Fibroblast of skin of right quadriceps (primary cell): ENCODE measurements at places on chromosomes 11 and 22.
A peak's percentile ranks its signal among the peaks of the same experiment; 100 is the strongest.

DNA sequence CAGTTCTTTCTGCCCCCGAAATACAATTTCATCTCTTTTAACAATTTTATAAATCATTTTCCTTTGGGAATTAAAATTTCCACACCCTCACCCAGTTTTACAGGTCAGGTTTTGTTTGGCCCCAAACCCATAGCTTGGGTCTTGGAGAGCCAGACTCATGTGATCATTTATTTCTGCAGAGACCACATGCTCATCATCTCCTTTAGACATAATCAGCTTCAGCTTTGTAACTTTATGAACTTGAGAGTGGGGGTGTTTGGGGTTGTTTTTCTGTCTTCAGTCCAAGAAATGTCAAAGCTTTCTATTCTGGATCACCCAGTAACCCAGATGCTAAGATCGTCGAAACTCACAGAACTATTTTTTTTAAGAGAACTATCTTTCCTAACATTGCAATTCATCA lies 70.9 kb downstream of the DBX1 start:
- peak; percentile 10 for DNase-seq

- DNase-seq = no peak
Measured at GRCh38 chr22:38067028-38067415, 9.8 kb downstream of the PICK1 start.

GRCh38 chr22:32650553-32651345 lies 150.8 kb upstream of the TIMP3 start:
- peak; percentile 40 for DNase-seq

- DNase-seq = no peak
Measured at GRCh38 chr11:67497656-67498291, 7.4 kb downstream of the PITPNM1 start.

DNA sequence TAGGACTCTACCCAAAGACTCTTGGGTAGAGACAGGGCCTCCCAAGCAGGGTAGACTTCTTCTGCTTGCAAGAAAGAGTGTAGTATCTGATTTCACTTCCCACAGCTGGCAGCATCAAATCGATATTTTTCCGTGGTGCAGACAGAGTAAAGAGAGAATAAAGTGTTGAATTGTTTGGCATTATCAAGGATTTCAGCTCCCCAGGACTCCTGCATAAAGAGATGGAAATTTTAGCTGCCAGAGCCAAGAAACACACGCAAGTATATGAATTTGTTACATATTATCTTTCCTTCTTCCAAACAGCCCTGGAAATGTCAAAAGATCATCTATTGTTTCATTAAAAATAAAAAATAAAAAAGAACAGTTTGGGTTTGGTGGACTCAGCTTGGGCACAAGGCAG lies 136.8 kb downstream of the PKNOX2 start:
- no peak for DNase-seq

GRCh38 chr22:28012832-28013460 lies 93.9 kb upstream of the PITPNB start:
- DNase-seq = no peak

DNA sequence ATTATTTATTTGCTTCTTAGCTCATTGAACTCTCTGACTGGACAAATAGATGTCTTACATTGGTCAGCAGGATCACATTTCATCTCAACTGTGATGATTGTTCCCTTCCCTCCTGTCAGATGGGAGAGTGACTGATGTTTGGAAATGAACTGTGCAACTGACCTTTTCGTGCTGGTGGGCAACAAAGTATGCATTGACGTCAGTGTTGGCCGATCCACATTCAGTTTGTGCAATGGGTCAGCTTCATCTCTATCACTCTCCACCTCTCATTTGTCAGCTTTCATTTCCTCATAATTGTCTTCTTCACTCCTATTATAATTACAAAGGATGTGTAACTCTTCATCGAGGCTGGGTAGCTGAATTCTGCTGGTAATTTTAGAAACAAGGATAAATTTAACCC lies 71.3 kb downstream of the PPP2R1B start:
- DNase-seq = peak; percentile 70

DNA sequence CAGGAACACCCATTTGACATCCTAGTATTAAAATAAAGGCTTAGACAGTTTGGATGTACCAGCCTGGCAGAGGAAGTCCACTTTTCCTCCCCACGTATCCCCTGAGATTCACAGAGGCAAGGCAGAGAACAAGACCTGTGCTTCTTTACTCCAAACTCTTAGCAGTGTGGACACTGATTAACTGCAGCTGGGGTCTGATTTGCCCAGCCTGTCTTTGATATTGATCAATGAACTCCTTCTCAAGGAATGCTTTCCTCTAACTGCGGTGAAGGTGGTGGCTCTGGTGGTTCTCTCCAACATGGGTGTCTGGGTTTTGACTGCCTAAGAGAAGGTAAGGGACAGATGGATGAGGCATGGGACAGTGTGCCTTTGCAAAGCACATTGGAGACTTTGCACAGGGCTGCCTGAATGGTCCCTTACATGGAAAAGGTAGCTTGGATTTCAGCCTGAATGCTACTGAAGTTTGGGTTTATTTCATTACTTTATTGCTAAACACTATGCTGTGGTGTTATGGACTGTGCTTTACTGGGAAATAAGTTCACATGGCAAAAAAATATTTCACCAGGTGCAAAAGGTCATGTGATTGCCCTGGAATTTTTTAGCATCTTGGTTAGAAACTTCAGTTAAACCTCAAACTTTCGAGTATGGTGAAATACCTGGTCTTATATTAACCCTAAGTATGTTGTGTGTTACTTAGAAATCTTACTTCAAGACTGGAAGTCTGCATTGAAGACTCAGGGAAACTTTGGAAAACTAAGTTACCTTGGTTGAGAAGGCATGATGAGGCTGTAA lies 1.8 kb downstream of the GAS2 start:
- no peak for DNase-seq

GRCh38 chr22:17065433-17065832 lies 19.4 kb upstream of the IL17RA start:
- no peak for DNase-seq

GRCh38 chr11:35274909-35275785 lies 136.2 kb downstream of the CD44 start:
- DNase-seq = no peak

GRCh38 chr22:32800158-32800882 lies 1.2 kb upstream of the TIMP3 start:
- DNase-seq = no peak

DNA sequence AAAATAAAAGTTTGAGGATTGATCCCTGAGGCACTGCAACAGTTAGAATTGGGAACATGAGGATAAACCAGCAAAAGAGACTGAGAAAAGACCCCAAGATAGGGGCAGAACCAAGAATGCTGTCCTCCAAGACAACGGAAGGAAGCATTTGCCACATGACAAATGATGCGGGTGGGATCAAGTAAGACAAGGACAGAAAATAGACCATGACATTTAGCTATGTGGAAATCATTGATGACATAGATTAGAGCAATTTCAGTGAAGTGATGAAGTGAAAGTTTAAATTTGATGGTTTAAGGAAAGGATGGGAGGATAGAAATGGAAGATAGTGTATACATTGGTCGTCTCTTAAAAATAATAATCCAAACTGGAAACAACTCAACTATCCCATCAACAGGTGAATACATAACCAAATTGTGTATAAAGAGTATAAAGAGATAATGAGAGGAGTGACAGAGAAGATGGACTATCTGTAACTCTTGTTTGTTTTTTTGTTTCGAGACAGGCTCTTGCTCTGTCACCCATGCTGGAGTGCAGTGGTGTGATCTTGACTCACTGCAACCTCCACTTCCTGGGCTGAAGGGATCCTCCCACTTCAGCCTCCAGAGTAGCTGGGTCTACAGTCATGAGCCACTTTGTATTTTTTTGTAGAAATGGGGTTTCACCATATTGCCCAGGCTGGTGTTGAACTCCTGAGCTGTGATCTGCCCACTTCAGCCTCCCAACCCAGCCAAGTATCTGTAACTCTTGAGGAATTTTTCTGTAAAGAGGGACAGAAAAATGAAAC lies 48.7 kb upstream of the FDX1 start:
- DNase-seq = no peak

GRCh38 chr11:34439610-34440198 lies 970 bp downstream of the CAT start:
- DNase-seq = no peak

DNA sequence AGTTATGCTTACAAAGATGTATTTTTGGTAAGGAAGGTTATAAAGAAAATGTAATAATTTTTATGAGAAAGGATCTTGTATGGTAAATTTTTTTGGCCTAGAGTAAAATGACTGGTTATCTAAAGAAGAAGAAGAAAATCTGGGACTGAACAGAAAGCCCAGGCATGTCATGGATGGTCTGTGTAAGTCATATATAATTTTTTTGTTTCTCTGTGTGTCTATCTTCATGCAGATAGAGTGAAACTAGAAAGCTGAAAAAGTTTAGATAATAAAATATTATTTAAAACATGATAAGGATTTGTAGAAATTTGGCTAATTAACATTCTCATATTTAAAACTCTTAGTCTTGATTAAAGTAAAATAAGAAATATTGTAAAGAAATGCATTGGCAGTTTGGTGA lies 27.6 kb upstream of the MPEG1 start:
- DNase-seq = no peak

- no peak for DNase-seq
Measured at GRCh38 chr11:84612645-84613044, 1014.5 kb downstream of the DLG2 start.

- no peak for DNase-seq
Measured at GRCh38 chr11:12026331-12027211, 18.1 kb upstream of the DKK3 start.

- no peak for DNase-seq
Measured at GRCh38 chr11:107566569-107566968, 1.0 kb upstream of the ALKBH8 start.

- DNase-seq = no peak
Measured at GRCh38 chr11:44944181-44944852, 6.4 kb downstream of the TP53I11 start.

DNA sequence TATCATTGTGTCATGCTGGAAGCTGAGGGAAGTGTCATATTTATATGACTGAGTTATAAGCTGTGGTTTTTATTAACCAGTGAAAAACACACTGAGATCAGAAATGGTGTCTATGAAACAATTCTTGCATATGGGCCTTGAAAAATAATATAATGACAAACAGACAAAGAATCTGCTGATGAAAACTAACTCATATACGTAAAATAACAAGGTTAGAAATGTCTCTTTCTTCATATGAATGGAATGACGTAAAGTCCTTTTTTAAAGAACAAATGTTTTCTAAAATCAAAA lies 48.8 kb upstream of the PHF21B start:
- peak; percentile 28 for DNase-seq

DNA sequence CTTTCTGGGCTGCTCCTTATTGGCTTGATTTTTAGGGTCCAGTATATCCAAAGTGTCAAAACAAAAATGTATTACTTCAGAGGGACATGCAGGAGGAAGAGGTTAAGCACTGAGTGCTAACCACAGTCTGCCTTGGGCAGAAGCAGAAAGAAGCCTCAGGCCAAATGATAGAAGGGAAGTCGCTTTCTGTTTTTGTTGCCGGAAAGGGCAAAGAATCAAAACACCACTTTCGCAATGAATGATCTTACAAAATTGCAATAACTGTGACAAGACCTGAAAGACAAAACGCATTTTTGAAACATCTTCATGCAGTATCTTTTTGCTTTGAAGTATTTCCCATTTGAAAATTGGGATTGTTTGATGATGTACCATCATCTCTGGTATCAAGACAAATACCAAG lies 70.1 kb upstream of the PICALM start:
- no peak for DNase-seq

GRCh38 chr11:83120327-83120726 lies 36.6 kb upstream of the PCF11 start:
- peak; percentile 36 for DNase-seq

- no peak for DNase-seq
Measured at GRCh38 chr22:48088926-48089536, 1326.6 kb downstream of the TBC1D22A start.

DNA sequence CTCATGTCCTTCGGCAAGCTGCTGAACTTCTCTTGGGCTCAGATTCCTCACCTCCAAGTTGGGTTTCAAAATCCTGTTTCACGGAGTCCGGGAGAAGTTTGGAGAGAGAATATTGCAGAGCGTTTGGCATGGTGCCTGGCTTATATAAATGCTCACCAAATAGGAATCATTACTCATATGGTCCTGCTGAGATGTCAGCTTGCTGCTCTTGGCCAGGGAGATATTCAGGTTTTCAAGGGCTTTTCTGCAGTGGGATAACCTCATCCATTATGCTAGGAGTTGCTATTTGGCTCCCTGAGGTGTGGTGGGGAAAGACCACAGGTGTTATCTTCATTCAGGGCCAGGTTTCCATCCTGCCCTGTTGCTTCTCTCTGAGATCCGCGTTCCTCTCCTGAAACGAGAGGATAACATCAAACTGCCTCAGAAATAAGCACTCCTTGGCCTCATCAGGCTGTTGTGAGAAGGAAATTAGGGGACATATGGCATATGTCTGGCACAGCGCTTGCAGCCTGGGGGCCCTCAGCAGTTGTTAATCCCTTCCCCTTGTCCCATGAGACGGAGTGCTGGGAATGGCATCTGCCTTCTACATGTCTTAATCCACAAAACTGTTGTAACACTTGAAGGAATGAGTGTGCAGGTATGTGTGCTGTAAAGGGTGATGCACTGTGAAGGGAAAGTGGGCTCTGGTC lies 29.9 kb upstream of the ACER3 start:
- DNase-seq = peak; percentile 75

DNA sequence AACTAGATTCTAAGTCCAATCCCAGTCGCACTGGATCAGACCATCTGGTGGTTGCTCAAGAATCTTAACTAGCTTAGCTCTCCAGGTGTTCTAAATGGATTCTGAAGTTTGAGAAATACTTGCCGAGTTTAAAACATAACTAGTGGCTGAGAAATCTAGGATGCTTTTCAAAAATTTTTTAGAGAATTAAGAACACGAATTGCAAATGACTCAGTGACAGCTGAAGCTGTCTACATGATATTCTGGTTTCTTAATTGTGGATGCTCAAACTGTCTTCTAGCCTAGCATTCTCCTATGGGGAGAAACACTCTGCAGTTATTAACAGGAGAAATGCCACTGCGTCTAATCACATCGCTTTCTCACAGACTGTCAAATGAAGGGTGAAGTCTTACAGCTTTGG lies 20.2 kb upstream of the TP53AIP1 start:
- DNase-seq = no peak

- DNase-seq = no peak
Measured at GRCh38 chr11:102099755-102100154, 10.5 kb upstream of the YAP1 start.

DNA sequence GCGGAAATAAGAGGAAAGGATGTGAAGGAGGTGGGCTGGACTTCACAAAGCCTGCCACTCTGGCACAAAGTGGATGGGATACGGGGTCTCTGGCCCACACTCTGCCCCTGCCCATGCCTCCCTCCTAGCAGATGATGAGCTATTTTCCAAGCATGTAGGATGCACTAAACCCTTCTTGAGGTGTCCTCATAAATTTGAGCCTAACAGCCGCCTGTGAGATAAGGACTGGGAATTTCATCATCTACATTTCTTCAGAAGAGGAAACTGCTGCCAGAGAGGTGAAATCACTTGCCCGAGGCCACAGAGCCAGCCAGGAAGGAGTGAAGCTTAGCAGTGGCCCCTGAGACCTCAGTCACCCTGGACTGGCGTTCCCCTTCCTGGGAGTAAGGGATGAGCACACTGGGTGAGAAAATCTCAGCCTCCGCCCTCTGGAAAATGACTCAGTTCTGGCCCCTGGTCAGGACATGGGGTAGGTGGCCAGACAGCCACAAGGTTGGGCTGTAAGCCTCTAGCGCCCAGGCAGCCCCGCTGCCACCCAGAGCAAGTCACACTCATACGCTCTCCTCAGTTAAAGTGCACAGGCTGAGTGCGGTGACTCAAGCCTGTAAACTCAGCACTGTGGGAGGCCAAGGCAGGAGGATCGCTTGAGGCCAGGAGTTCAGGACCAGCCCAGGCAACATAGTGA lies 27.9 kb downstream of the MB start:
- peak; percentile 79 for DNase-seq
